ENCODE measurements at places on chromosomes 7 and 10.

DNA sequence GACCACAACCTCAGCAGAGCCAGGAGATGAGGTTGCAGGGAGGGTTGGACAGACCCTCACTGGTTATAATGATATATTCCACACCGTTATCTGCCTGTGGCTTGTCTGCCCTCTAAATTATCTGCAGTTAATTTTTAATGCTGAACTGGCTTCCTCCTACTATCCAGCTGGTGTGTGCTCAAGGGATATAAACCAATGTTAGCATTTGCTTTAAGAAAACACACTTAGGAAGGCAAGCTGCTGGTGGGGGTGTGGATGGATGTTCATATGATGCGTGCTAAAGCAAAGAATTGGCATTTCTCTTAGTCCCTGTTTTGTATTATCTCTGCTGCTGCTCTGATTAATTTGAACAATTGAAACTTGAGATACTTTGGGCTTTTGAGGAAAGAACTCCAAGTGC lies 132.2 kb upstream of the NPVF start:
- peak; percentile 15 for DNase-seq

DNA sequence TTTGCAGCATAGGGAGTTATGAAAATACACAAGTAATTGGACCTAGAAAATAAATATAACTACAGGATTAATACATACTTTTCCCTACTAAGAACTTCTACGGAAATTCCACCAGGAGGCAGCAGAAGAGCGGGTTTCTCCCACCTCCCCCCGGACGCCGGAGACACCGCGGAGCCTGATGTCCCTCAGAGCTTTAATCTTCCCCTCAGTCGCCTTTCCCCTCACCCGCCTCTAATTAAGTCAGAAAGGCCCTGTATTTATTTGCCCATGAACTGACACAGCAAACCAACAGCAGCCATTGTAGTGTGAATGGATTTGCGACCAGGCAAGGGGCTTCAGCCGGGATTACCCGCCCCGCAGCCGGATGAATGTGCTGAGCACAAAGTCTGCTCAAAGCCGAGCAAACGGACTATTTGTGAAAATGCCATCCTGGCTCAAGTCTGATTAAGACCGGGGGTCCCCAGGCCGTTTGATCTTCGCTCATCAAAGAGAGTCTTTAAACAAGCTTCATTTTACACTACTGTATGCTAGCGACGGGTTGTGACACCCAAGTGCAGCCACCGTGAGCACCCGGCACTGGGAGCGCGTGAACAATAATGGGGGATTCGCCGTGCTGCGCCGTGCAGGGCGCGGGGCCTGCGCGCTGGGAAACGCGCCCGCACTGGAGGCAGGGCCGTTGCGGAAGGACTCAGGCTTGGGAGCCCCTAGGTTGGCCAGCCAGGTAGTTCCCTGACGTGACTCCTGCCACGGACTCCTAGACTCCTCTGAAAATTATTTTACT lies 5.6 kb upstream of the DKK1 start:
- peak; percentile 52 for DNase-seq

- no peak for DNase-seq
These were observed 141.9 kb downstream of the ANKRD7 start for GRCh38 chr7:118366363-118366762.

GRCh38 chr10:106078895-106079576 lies 1085.5 kb downstream of the SORCS1 start:
- no peak for DNase-seq

- no peak for DNase-seq
These were observed 9.6 kb upstream of the MRPS24 start for GRCh38 chr7:43878867-43879266.

GRCh38 chr7:69739931-69740431 lies 141.7 kb downstream of the AUTS2 start:
- DNase-seq, result no peak

Data from amygdala (tissue), 56 donors.